Mucosa of gallbladder (tissue), 1 donor: ENCODE measurements at places on chromosomes 5 and 9.
A peak's percentile ranks its signal among the peaks of the same experiment; 100 is the strongest.

DNA sequence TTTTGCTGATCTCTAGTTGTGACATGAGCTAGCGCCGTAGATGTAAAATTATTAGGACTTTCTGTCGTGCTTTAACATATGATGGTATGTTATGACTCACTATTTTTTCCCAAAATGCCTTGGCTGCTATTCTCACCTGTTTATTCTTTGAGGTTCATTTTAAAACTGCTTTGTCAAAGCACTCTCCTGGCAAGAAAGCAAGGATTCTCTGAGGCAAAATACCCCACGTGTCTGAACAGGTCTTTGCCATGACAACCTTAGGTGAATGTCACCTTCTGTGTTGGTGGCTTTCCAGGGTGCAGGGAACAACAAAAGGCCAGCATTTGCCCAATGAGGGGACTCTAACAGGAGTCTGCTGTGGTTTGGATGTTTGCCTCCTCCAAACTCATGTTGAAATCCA is 30.6 kb upstream of the COL5A1 start:
- DNase-seq: no peak

DNA sequence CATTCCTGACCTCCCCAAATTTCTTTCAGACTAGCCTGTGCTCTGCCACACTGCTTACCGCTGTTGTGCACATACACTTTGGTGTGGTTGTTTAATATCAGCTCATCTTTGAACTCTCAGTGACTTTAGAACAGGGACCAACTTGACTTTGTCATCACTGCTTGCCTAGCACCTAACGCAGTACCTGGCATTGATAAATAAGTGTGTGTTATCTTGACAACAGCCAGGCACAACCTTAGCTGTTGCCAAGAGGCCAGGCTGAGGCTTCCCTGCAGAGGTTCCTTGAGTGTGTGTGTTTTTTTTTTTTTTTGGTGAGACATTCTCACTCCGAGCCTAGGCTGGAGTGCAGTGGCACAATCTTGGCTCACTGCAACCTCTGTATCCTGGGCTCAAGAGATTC is 41.0 kb upstream of the SLC28A3 start:
- DNase-seq: no peak

DNA sequence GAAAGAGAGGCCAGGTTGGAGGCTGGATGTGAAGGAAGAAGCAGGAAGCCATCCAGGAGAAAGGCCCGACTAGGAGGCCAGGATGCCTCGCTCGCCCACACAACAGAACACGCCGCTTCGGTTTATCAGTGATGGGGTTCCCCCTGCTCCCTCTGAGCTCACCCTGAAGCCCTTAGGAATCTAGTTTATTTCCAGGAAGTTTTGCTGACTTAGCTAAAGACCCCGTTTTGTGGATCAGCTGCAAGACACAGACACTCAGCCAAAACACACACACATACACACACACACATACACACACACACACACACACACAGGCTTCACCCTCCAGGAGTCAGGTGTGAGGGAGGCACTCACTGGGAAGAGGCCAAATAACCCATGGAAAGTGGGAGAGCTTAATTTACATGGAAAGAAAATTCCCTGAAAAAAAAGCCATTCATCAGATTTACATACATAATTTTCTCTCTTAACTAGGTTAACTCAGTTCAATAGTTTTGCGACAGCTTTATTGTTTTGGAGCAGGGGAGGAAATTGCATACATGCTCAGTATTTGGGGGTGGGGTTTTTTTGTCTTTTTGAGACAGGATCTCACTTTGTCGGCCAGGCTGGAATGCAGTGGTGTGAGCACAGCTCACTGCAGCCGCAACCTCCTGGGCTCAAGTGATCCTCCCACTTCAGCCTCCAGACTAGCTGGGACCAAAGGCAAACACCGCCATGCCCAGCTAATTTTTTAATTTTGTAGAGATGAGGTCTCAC is 92.7 kb upstream of the HAND1 start:
- DNase-seq: no peak

- DNase-seq: no peak
These were observed 90.7 kb downstream of the MEF2C start for GRCh38 chr5:88792144-88792840.

DNA sequence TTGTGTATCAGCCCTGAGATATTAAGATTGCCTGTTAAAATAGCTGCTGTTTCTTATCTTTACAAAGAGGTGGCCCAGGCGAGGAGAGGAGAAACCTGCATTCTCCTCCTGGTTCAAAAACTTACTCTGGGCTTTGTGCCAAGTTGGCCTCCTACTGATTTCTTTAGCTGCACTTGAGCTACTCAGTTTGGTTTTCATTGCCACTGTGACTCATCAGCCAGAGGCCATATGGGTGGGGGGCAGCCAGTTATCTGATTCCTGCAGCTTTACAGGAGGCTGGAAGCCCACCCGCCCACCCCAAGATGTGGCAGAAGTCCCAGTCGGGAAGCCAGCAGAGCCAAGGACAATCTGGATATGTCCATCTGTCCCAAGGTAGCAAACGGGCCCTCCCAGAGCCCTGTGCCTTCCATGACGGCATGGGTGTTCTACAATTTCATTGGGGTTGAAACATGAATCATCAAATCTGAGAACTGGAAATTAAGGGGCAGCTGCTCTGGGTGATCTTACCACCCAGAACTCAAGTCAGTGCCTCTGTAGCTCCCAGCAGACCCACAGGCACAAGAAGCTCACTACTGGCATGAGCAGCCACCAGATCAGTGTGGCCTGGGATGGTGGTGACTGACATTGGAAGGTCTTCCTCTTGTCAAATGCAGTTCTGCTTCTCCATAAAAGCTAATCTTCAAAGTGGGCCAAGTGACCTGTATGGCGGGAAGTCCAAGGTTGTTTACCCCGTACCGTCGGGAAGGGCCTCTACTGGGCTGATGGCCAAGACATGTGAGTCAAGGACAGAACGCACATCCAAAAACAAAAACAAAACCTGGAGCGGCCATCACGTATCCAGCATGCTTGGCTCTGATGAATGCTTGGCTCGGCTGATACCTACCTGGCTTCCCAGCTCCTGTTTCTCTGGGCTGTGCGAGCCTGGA is 15.6 kb downstream of the FCN2 start:
- peak; percentile 33 for DNase-seq

- no peak for DNase-seq
These were observed 273.7 kb downstream of the CETN3 start for GRCh38 chr5:90135779-90136378.

DNA sequence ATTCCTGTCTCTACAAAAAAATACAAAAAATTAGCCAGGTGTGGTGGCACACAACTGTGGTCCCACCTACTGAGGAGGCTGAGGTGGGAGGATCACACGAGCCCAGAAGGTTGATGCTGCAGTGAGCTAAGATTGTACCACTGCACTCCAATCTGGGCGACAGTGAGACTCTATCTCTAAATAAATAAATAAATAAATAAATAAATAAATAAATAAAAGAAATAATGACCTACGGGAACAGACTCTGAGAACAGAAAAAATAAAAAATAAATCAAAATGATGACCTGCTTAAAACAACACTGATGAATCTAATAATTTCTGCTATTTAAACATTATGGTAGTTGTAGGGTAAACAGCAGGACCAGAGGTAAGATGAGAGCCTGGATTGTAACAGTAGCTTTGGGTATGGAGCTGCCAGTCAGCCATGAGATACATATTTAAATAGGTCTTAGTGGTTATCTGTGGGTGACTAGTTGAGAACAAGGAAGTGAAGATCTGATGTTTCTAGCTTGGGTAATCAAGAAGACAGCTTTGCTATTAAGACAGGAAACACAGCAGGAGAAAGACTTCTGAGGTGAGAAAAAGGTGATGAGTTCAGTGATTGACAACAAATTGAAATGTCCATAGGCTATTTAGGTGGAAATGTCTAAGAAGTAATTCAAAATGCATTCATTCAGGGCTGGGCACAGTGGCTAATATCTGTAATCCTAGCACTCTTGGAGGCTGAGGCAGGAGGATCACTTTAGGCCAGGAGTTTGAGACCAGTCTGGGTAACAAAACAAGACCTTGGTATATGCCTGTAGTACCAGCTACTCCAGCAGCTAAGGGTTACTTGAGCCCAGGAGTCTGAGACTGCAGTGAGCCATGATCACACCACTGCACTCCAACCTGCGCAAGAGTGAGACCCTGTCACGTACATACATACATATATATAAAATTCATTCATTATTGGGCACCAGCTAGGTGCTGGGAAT is 11.0 kb downstream of the RNF145 start:
- DNase-seq: no peak

- DNase-seq: no peak
These were observed 27.4 kb downstream of the SNX30 start for GRCh38 chr9:112777914-112778313.

DNA sequence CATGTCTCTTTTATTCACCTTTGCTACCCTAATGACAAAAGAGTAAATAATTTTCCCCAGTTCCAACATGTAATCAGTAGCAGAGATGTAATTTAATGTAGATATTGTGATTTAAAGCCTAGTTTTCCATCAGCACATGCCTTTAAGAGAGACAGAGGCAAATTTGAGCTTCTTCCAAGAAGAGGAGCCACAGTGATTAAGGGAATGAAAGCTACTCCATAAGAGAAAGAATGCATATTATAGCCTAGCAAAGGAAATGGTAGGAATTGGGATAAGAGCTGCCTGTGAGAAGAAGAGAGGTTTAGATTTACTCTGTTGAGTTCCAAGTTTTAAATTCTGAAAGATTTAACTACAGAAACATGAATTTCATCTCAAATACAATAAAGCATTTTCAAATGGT is 591.0 kb upstream of the DMAC1 start:
- DNase-seq: no peak

DNA sequence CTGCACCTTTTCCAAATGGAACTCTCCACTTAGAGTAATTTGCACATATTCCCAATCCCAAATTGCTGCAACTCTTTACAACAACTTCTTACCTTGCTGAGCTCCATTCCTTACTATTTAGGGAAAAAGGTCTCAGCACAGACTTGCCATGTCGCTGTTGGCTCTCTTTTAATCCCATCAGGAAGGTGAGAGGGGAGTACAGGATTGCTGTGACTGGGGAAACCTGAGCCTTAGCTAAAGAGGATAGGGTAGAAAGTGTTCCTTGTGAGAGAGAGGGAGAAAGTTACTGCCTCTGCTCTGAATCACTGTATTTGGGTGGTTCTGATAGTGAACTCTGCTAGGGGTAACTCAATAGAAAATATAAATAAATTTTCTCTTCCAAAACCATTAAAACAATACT is 43.7 kb upstream of the GABRA1 start:
- DNase-seq: no peak

GRCh38 chr9:128149001-128149701 is at the start of gene LCN2:
LCN2 (plus strand) TSS chr9:128149453; CDS start chr9:128149526, 73 bp downstream.
- DNase-seq: peak; percentile 79

DNA sequence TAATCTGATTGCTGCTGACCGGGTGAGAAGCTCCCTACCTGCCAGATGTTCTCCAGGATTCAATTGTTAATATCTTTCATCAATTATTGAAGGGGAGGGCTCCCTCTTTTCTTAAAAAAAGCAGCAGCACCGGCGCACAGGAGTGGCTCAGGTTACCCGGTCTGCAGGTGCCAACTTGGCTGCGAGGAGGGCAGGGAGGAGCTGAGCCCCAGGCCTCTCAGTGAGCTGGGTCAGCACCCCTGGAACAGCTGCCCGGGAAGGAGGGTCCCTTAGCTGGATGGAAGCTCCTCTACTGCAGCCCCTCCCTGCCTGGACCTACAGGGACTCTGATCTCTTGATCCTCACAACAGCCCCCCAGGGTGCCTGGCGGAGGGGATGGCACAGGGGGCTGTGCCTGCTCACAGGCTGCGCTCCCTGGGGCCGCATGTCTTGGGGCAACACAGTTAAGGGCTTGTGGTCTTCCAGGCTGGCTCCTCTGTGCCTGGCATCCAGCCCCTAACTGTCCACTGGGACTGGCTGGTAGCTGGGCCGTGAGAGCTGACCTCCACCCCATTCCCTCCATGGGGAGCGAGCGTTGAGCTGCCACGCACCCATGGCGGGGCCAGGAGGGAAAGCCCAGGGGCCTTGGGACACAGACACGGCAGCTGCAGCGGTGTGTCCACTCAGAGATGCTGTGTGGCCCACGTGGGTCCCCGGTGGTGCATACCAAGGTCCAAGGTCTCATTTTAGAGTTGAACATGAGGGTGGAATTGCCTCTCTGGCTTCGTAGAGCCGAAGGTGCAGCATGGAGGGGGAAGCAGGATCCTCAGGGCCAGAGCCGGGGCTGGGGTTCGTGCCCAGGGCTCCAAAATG is 28.6 kb upstream of the TMEM250 start:
- no peak for DNase-seq

- DNase-seq: no peak
These were observed 59.6 kb upstream of the GRAMD2B start for GRCh38 chr5:126363658-126364057.

DNA sequence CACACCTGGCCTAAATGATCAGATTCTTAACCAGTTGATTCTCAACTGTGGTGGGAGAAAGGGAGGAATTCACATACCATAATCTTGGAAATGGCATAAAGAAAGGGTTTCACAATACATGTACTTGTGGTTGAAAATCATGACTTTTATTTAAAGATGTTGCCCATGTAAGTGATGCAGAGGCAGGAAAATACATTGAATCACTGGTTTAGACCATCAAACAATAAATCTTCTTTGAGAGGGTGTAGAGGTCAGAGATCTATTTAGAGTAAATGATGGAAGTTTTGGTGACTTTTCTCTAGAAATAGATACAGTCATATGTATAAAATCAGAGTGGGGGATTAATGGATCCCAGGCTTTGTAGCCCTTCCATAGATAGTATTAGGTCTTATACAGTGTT is 15.4 kb downstream of the NDUFS4 start:
- DNase-seq: no peak

DNA sequence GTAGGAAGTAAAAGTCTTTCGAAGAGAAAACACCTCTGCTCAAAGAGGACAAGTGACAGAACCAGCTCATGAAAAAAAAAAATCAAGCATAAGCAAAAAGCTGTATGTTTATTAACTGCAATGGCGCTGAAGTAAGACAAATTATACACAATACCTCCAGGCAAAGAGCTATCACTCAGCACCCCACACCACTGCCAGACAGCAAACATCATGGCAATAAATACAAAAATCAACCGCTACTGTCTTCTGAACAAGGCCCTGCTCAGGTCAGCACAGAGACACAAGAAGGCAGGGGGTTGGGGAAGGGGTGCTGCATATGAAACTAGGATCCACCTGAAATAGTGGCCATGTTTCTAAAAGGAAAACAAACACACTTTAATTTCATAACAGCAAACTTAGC is 50.4 kb downstream of the MAPKAP1 start:
- no peak for DNase-seq

GRCh38 chr5:40474250-40474649 is 205.5 kb upstream of the PTGER4 start:
- DNase-seq: no peak

DNA sequence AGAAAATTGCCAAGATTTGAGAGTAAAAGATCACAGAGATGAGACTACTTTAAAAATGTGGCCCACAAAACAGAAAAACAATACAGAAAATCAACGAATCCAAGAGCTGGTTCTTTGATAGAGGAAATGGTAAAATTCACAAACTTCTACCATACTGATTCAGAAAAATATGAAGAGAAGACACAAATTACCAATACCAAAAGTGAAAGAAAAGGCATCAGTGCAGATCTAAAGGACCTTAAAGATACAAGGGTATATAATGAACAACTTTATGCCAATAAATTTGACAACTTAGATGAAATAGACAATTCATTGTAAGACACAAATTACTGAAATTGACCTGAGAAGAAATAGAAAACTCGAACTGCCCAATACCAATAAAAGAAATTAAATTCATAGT is 24.4 kb upstream of the SLC1A1 start:
- no peak for DNase-seq
